Stimulated activated CD8-positive, alpha-beta memory T cell treated with anti-CD3 and anti-CD28 coated beads, Interleukin-2, amount 100 ng/mL, for 48 hours (primary cell): ENCODE measurements at places on chromosomes 2 and 18.

DNA sequence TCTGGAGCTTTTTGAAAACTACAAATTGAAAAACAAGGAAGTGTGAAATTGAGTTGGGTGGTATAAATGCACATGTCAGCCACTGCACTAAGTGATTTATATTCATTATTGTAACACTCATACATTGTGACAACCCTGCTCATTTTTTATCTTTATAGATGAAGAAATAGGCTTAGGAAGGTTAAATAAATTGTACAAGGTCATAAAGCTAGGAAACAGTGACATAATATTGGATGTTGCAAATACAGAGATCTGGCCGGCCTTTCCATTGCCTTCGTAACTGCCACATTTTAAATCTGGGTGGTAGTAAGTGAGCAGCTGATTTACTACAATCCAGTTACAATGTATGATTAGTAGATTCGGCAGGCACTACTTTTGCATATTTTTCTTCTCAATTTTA, 76.6 kb upstream of the LPIN2 start:
- no peak for DNase-seq

DNA sequence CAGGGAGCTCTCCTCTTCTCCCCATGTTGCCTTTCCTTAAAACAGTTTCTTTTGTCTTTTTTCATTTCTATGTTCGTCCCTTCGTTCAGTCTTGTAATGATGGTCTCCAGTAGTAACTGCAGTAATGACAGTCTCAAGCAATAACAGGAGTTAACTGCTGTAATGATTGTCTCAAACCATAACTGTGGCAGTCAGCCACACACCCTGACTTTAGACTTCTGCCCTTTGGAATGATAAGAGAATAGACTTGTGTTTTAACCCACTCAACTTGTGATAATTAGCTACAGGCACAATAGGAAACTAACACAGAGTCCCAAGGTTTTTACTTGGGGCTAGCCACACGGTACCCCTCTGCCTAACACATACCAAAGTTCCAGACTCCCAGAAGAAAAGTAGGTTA, 12.1 kb downstream of the TMEM131 start:
- no peak for DNase-seq

DNA sequence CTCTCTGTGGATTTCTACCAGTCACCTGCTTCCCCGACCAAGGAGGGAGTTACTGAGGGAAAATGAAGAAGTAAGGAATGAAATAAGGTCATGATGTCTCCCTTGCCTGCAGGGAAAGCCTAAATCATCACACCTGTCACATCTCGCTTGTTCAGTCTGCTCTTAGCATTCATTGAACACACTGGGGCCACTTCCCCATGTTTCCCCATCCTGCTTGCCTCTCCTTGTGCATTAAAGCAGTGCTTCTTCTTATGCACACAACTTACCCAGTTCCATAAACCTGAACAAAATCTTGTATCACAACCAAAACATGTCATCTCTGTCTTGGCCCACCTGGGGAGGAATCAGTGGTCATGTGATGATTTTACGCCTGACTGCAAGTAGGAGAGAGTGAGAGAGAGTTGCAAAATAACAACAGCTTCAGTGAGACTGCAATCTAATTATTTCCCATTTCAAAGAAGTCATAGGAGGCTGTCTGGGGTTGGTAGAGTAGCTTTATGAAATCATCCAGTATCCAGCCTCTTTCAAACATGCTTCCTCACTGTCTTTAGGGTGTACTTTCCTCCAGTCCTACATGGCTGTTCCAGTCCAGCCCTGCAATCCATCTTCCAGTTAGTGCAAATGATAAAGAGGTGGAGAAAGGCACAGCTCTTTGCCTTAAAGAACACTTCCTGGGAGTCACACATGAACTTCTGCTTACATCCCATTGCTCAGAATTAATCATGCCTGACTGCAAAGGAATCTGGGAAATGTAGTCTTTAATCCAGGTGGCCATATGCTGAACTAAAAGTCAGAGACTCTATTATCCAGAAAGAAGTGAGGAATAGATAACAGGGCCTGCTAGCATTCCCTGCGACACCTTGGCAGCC, 220.1 kb downstream of the HAUS1 start:
- DNase-seq: no peak

DNA sequence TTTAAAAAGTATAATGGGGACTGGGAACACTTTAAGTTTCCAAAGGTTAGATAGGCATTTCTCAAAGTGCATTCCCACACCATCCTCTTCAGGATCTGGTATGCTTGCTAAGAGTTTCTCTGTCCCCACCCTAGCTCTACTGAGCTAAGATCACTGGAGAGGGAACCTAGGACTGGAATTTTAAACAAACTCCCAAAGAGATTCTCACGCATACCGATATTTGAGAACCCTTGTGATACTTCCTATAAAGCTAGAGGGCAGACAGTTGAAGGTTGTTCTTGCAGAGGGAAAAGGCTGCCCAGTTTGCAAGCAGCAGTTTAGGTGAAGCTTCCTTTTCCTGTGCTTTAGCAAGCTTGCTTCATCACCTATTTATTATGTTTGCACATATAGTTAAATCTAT, 3.6 kb downstream of the CNRIP1 start:
- DNase-seq: no peak

DNA sequence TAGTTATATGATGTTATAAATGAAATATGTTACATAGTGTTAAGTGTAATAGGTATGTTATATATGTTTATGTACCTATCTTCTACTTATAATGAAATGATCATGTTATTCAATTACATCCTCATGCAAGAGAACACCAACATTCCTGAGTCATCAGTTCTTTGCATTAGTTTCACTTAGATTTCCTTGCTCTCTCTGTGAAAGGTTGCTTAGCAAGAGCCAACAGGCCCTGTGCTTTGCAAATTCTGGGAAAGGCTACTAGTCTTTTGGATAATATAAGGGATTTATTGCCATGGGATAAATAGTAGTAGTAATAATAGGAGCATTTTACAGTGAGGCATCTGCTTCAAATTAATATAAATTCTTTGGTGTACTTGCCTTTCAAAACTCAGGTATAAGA, 274.8 kb downstream of the SP3 start:
- no peak for DNase-seq

DNA sequence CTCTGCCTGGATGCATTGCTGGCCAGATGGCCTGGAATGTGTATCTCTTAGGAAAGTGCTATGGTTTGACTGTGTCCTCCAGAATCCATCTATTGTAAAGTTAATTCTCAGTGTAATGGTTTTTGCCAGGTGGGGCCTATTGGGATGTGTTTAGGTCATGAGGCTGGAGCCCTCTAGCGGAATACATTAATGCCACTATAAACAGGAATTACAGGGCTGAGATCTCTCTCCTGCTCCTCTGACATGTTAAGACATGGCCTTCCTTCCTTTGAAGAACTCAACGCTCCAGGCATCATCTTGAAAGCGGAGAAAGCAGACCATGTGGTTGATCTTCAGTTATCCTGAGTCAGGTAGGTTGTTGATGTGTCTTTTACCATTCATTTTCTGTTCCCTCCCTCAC, 276.4 kb downstream of the RPIA start:
- DNase-seq: no peak

DNA sequence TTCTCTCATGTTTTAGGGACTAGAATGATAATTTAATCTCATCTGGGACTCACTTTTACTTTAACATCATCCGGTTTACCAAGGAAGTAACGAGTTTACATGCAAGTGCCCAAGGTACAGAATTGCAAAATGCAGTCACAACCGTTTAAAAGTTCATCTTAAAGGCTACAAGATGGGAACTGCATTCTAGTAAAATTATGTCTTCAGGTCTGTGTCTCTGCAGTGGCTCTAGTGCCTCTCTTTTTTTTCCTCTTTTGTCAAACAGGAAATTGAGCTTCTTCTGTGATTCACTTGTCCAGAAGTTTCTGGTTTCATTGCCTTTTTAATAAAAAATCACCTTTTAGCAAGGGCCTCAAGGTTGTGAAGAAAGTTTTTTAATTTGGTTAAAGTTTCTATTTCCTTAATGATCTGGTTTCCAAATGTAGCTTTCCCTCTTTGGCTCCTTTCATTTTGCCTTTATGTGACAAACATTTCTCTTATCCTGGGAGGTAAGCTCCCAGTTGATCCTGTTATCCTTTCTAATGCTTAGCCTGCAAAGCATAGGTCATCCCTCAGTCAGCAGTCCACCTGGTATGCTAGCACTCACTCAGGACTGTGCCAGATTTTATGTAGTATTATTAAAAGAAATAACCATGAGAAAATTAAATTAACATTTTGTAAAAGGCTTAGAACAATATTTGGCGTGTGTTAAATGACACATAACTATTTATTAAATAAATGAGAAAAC, 2.4 kb downstream of the GLS start:
- no peak for DNase-seq

- no peak for DNase-seq
These were observed 93.6 kb downstream of the SMAD7 start for GRCh38 chr18:48857023-48857694.

- no peak for DNase-seq
These were observed 45.9 kb upstream of the RHOB start for GRCh38 chr2:20400787-20401488.

GRCh38 chr2:143937723-143938350, 582.1 kb downstream of the ZEB2 start:
- no peak for DNase-seq

DNA sequence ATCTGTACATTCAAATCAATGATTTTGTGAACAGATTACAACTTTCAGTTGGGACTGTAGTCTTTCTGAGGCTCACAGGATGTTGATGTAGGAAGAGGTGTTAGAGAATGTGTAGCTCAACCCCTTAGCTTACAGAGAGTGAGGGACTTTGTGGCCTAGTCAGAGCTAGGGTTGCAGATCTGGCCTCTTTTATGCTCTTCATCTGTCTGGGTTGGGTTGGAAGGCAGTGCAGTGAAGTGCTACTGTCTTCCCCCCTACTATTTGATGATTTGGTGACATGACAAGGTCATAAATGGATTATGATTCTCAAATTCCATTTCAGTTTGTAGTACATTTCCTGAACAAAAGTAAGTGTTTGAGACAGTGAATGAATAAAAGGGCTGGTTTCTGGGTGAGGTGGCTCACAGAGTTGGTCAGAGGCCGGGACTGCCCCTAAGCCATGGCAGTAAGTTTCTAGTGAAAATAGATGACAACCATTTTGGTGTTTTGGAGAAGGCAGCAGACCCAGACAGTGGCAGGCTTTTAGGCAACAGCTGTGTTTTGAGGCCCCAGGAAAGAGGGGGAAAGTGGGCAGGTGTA, 21.6 kb downstream of the MAP4K4 start:
- no peak for DNase-seq
